ENCODE measurements at places on chromosomes 5 and 9.

DNA sequence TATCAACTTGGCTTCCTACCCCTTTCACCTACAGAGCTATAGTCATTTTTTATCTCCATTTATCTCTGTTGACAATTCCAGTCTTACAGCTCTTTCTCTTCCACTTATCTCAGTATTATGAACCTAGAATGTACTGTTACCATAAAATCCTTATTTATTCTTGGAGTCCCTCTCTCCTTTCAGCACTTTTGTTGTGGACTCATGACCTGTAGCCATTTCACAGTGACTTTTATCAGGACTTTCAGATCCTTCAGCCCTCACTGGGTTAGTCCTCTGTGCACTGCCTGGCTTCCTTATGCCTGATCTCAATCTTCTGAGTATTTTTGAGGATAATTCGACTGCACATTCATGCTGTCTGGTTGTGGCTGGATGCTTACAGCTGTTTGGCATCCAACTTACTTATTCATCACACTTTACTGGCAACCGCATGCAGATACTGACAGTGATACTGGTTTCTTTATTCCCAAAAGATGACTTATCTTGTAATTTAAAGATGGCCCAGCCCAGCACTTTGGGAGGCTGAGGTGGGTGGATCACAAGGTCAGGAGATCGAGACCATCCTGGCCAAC lies 293.3 kb downstream of the MAN2A1 start:
- DNase-seq: no peak

- no peak for DNase-seq
These were observed 14.3 kb downstream of the DIPK1B start for GRCh38 chr9:136726631-136727191.

DNA sequence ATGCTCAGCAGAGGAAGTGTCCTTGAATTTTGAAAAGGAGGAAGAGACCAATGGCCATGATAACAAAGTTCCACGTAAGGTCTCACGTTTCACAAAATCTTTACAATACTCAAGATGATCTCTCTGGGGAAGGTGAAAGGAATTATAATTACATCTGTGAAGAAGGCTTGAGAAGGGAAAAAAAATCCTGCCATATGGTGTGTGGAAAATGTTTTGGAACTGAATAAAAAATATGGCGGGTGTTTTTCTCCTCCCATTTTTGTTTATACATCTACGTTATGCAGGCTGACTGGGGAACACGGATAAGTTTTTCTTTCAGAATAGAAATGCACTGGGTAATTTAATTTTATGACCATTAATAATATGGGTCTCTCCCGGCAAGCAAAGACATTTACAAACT lies 425.6 kb upstream of the BRINP1 start:
- DNase-seq: no peak

GRCh38 chr9:33167972-33168461 lies 881 bp upstream of the B4GALT1 start:
- no peak for DNase-seq

GRCh38 chr9:20426019-20426418 lies 196.3 kb downstream of the MLLT3 start:
- DNase-seq: no peak
